ENCODE measurements at places on chromosomes 3 and 15. TPM values are rescaled to one million over a fixed set of nuclear protein-coding genes. Genes with fewer than 3 reads are reported as not detected.

SGO1 gene
- total RNA-seq = 12.6 TPM

SLC6A1 gene
- total RNA-seq = not detected

GDPGP1 gene
- 6.6 TPM for total RNA-seq

IQSEC1 gene
- 56.2 TPM for total RNA-seq

GOLGA6B gene
- total RNA-seq = 0.11 TPM

TTLL13 gene
- total RNA-seq = not detected

CBLB gene
- 20.0 TPM for total RNA-seq

PLS1 gene
- total RNA-seq = 20.1 TPM
